T1000 (cell line): ENCODE measurements at places on chromosomes 3 and 15.

DNA sequence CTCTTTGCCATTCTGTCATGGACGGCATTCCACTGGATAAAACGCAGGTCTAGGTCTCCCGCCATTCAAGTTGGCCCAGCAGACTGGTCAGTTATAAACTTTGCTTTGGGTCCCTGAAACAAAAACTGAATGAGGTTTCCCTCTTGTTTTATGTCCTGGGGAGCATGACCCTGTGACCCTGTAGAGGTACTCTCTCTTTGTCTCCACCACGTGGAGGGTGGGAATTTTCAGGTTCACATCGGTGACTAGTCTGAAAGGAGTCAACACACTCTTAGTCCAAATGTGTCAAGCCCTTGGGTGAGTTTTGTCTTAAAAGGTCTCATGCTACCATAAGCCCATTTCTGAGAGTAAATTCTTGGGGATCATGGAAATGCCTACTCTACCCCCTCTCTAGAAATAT lies 139.9 kb downstream of the PLCH1 start:
- no peak for DNase-seq

- no peak for DNase-seq
Measured at GRCh38 chr3:197026481-197026866, 3.1 kb downstream of the MELTF start.

- DNase-seq = no peak
Measured at GRCh38 chr3:16548721-16549120, 35.2 kb upstream of the RFTN1 start.

- no peak for DNase-seq
Measured at GRCh38 chr3:184781801-184782200, 30.2 kb upstream of the VPS8 start.

DNA sequence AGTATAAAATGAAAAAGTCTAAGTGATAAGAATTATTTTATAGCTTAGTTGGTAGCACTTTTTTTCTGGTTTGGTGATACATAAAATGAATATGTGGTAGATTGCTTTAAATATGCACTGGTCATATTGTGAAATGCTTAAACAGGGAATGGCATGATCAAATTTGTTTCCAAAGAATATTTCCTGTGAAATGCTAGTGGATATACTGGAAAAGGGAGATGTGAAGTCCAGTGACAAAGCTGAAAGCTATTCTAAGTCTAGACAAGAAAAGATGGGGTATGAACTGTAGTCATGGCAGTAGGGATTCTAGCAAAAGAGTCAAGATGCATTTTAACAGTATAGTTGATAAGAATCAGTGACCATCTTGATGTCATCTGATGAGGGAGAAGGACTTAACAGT lies 98.9 kb upstream of the MME start:
- no peak for DNase-seq

DNA sequence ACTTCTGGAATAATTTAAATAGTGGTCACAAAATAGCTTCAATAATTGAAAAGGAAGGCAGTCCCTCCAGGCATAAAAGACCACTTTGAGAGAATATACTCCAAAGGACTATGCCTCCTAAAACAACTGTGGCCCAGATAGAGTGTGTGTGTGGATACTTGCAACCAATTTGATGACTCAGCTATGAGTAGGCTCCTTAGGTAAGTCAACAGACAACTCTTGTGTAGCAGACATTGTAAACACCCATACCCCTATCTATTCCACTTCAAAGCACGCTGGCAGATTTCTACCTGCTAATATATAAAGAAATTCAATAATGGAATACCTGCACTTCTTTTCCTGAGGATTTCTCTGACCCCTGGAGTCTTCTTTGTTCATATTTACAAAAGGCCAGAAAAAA lies 254.5 kb downstream of the NEK10 start:
- no peak for DNase-seq

GRCh38 chr3:127209840-127210653 lies 17.1 kb downstream of the PRR23E start:
- no peak for DNase-seq

DNA sequence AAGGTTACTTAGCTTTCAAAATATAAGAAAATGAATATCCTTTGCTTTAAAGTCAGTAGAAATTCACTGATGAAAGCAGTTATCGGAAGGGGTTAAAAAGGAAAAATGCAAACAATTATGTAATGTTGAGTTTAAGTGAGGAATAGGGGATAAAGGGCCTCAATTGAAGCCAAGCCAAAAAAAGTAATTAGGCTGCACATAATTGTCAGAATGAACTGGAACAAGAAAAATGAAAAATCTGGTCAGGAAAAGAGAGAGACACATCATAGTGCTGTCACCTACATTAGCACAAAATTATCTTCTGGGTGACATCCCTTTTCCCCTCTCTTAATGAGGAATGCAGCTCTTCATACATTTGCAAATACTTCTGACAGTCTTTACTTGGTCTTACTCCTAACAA lies 48.8 kb upstream of the PIK3R4 start:
- no peak for DNase-seq

- no peak for DNase-seq
Measured at GRCh38 chr3:112774293-112774926, 72.3 kb downstream of the CD200R1L start.

DNA sequence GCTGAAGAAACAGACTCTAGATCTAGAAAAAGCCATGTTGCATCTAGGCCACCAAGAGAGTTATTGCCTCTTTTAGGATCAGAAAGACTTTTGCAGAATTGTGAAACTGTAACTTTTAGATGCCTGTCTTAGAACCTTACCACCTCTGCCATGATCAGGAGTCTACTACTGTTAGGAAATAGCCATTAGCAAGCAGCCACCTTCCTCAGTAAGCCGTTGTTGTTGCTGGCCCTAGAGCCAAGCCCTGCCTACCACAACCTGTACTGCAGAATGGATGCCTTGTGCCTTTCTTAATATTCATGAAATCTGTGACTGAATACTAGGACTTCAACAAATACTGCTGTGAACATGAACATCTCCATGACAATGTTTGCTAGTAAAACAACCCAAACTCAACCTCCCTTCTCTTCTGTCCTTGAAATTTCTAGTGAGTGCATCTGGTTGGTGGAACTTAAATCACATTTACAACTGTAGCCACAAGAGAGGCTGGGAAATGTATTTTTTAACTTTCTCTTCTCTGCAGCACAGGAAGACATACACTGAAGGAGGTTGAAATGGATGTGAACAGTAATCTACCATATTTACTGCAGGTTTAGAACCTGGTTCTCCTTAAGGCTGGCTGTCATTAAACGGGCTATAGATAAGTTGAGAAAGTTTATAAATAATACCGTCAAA lies 20.7 kb downstream of the RASA2 start:
- DNase-seq = no peak

- no peak for DNase-seq
Measured at GRCh38 chr3:65080432-65080831, 392.6 kb upstream of the ADAMTS9 start.

GRCh38 chr15:28960979-28961378 lies 75.2 kb downstream of the APBA2 start:
- DNase-seq = no peak

GRCh38 chr3:152671446-152672319 lies 163.2 kb upstream of the P2RY1 start:
- DNase-seq = no peak

GRCh38 chr15:92928225-92928750 lies 28.2 kb downstream of the CHD2 start:
- no peak for DNase-seq

DNA sequence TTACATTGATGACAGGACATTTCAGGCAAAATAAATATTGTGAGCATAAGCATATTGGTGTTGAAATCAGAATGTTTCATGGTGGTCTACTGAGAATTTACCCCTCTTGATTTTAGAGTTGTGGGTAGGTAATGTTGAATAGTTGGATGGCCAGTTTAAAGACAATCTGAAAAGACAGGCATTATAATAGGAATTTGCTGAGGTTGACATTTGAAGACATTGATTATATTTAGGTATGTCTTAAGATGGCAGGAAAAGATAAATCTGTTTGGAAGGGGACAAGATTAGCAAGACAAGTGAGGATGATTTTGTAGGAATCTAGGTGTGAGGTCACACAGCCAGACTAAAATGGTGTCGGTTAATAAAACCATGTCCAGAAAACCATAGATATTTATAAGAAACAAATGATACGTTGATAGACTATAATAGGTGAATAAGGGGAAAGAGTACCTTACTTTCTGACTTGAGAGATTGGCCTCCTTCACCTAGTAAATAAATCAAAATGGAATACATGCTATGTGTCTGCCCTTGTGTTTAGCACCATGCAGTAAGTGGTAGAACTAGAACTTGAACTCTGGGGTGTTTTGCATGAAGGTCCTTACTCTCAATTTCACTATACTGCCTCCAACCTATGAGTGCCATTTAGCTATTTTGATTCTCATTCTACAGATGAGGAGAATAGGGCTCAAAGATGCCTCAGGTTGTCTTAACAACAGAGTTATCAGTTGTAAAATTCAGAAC lies 57.9 kb downstream of the ALCAM start:
- DNase-seq = no peak

- DNase-seq = no peak
Measured at GRCh38 chr3:151383956-151384355, 597 bp downstream of the P2RY12 start.

GRCh38 chr3:112585782-112586181 lies 23.9 kb downstream of the SLC35A5 start:
- no peak for DNase-seq

DNA sequence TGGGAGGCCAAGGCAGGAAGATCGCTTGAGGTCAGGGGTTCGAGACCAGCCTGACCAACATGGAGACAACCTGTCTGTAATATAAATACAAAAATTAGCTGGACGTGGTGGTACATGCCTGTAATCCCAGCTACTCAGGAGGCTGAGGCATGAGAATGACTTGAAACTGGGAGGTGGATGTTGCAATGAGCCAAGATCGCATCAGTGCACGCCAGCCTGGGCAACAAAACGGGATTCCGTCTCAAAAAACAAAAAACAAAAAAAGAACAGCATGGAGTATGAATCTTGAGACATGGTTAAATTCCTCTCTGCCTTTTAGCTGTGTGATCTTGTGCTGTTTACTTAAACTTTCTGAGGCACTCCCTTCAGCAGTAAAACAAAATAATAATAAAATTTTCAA lies 244.9 kb downstream of the FGF12 start:
- DNase-seq = no peak
